ENCODE measurements at places on chromosomes 1 and 21.

DNA sequence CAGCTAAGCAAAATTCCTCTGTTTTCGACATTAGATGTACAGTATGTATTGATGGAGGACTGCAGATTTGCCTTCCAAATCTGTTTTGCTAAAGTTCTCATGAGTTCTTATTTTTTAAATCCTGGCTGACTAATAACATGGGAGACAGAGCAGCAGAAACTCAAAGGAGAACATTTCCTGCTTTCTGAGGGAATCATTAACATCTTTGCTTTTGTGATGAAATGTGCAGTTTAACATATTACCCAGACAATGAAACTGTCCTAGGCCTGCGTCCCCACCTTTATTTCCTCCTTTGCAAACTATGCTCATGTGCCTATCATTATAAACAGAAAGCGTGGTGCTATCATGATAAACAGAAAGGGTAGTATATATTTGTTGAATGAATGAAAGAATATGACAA is 149.9 kb downstream of the ZP4 start:
- no peak for DNase-seq

GRCh38 chr21:21246007-21246406 is 247.8 kb downstream of the NCAM2 start:
- DNase-seq: no peak

GRCh38 chr1:225418059-225418458 is 9.8 kb downstream of the LBR start:
- DNase-seq: no peak

DNA sequence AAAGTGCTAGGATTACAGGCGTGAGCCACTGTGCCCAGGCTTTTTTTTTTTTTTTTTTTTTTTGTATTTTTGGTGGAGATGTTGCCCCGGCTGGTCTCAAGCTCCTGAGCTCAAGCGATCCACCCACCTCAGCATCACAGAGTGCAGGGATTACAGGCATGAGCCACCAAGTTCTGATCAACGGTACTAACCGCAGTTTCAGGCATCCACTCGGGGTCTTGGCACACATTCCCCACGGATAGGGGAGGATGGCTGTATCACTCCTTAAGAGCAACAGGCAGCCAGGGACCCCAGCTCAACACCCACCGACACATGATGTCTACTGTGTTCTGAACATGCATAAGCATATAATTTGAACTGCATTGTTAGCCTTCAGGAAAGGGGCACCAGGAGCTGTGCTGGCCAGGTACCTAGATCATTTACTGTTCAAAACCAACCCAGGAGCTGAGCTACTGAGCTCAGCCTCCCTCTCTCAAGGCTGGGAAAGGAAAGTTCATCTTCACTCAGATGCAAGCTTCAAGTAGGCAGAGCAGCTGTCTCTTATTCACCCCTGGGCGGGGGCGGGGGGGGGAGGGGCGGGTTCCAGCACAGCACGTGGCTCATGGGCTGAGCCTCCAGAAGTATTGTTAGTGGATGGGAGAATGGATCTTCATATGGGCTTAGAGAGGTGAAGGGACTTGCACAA is 24.7 kb downstream of the CAPZB start:
- DNase-seq: no peak

- DNase-seq: peak; percentile 89
Measured at GRCh38 chr1:26788836-26789611, 1.3 kb downstream of the PIGV start.

DNA sequence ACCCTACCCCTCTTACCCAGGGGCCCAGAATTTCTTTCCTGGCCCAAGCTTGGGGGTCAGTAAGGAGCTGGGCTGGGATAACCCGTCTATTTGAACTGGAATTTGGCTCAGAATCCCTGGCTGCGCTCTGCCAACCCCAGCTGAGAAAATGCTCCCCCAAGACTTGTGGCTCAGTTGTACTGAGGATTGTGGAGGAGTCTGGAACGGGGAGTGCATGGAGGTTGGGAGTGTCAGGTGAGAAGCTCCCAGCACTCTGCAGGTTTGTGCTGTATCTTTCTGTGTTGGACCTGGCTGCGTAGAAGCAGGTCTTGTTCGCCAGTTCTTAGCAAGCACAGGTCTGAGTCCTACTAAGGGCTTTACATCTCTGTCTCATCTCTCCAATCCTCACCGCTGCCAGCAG is 1.6 kb downstream of the TCEA3 start:
- no peak for DNase-seq

DNA sequence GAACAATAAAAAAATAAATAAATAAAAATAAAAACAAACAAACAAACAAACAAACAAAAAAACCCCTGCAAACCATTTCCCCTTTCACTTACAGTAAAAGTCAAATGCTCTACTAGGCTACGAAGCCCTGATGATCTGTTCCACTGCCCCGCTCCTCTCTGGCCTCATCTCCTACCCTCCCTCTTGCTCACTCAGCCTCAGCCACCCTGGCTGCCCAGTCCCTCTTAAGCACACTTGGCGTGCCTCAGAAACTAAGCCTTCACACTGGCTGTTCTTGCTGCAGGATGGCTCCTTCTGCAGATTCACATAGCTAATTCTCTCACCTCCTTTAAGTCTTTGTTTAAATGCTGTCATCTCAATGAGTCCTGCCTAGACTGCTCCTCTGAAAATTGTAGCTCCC is 30.8 kb upstream of the UHMK1 start:
- DNase-seq: no peak

DNA sequence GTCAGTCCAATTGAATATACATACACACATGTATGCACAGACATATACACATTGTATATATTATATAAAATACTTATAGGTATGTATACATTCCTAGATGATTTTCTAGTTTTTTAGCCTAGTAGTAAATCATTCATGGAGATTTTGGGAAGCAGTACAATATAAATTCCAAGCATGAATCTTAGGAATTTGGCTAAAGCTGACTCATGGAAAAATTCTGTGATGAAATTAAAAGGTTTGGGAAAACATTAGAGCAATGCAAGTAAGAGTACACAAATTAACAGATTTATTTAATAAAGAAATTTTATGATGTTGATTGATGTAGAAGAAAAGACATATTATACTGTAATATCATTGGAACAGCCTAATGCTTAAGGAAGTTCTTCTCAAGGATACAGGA is 43.7 kb upstream of the PTGFR start:
- DNase-seq: no peak

- no peak for DNase-seq
Measured at GRCh38 chr1:24293392-24294227, 25.5 kb upstream of the GRHL3 start.

GRCh38 chr1:32200226-32201010 is at the start of gene CCDC28B:
Gene CCDC28B, plus strand, starts transcription at chr1:32200595. Its CDS starts 1,341 bp downstream, at chr1:32201936.
- DNase-seq: peak; percentile 47

DNA sequence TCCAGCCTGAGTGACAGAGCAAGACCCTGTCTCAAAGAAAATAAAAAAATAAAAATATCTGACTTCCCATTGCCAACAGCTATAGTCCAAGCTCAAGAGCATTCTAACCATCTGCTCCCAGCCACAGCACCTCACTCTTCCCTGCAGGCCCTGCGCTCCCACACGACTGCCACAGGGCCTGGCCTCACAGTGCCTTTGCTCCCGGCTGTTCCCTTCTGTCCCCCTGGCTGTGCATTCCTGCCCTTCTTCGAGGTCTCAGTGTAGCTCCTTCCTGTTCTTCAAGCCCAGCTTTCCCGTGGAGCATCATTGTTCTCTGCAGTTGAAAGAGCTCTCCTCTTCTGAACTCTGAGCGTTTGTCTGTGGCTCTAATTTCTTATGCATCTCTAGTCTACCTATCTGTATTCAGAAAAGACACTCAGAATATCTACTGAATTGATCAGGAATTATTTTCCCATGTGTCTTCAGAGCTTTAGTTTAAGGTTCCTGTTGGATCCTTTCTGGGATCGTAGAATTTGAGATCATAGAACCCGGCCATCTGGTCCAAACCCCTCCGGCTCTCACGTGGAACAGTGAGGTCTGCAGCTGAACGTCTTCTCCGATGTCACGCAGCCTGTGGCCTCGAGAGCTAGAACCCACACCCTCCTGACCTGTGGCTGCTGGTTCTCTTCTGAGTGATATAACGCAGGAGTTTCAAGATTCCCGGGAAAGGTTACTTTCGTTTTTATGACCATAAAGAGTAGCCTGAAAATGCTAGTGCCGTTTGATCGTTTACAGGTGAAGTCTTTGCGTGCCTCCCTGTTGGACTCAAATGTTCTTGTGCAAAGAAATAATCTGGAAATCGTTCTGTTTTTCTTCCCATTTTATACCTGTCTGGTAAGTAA is 54.4 kb downstream of the DOP1B start:
- no peak for DNase-seq

DNA sequence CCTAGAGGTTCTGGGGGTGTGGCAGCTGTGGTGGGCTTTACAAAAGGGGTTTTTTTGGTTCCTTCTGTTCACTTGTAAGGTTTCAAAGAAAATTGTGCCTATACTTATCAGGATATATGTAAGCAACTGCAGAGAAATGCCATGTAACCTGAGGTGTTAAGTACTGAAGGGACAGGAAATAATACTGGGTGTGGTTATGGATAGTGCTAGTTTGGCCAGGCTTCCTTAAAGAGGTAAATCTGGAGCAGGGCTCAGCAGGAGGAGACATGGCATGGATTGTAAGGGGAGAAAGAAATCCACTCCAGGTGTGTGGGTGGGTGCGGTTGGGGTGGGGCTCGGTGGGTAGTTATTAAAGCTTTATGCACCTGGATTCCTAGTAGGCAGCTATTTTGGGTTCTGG is 28.3 kb downstream of the KIRREL1 start:
- DNase-seq: no peak

GRCh38 chr1:8763888-8764287 is 53.6 kb downstream of the RERE start:
- DNase-seq: no peak

DNA sequence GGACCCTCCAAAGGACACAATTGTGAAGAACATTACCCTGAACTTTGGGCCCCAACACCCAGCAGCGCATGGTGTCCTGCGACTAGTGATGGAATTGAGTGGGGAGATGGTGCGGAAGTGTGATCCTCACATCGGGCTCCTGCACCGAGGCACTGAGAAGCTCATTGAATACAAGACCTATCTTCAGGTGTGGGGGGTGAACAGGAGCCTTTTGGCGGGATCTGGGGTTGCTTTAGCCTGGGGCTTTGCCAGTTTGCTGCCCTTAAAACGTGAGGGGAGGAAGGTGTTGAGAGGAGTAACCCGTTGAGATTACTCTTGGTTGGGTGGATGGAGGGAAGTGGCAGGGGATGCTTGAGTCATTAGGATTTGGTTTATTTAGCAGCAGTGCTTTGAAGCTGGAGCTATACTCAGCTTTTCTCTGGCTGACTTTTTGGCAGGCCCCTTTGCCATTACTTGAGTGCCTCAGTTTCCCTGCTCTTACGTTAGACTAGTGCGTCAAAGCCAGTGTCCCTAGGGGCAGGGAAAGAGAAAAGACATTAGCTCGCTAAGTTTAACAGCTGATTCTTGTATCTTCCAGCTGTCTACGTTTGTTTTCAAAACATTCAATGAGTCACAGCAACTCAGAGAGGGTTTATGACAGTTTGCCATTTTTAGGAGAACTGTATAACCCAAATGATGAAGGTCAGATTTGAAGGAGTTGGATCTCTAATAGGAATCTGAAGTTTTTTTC is 4.4 kb downstream of the NDUFS2 start:
- DNase-seq: no peak

GRCh38 chr21:41064334-41064791 is 103.6 kb upstream of the BACE2 start:
- no peak for DNase-seq

DNA sequence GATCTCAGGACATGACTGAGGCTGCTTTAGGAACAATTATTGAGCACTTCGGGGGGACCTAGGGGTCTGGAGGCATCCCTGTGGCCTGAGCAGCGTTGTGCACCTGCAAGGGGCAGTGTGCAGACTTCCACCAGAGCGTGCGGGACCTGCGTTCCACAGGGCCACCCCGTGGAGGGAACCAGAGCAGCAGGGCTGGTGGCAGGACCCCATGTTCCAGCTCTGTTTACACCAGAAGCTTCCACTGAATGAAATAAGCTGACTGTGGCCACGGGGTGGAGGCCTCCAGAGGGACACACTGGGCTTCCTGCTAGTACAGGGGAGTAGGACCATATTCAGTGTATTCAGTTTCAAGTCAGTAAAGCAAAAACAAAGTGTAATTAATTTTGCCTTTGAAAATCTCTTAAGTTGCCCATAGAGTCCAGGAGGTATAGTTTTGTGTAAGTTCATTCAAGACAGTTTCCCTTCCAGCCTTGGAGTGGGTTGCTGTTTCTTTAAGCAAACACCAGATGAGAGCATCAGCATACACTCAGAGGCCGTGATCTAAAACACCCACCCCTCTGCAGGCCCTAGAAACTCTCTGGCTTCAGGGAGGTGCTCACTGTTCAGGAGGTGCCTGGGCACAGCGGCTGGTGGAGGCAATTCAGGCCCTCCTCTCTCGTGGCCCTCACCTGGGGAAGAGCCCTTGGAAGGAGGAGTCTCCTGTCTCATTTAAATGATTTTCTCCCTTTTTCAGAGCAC is 16.6 kb downstream of the SLC1A7 start:
- no peak for DNase-seq

GRCh38 chr21:42289926-42290325 is 25.3 kb downstream of the TFF3 start:
- no peak for DNase-seq

GRCh38 chr1:177209357-177209756 is 38.6 kb downstream of the BRINP2 start:
- no peak for DNase-seq

- DNase-seq: no peak
Measured at GRCh38 chr21:43632373-43632905, 26.8 kb downstream of the HSF2BP start.

DNA sequence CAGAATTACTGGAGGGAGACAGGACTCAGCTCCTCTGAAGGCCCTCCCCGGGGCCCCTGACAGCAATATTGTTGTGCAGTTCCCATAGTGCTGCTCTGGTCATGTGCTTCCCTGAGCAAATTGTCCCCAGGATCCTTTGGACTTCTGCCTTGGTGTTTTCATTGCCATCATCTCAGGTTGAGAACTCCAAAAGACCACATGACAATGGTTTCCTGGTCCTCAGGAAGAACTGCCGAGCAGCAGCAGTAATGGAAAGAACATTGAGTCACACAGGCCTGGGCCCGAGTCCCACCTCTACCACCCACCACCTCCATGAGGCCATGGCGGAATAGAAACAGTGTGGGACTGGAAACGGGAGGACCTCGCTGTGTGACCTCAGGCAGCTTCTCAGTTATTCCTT is 6.3 kb upstream of the CTTNBP2NL start:
- DNase-seq: no peak

DNA sequence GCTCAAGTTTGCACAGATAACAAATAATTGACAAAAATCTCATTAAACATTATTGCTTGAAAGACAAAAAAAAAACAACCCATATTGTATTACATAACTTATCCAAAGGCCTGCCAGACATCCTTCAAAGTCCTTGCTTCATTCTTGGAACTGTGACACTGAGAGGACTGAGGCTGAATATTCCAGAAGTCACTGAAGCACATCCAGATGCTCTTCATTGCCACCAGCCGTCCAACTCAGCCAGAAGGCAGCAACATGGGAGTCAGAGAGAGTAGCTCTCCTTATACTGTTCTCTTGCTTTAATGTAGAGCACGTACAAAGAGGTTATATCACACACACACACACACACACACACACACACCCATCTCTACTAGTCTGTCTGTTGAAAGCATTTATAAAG is 755.0 kb downstream of the LTN1 start:
- DNase-seq: no peak
